ENCODE measurements at places on chromosomes 3 and 15.

DNA sequence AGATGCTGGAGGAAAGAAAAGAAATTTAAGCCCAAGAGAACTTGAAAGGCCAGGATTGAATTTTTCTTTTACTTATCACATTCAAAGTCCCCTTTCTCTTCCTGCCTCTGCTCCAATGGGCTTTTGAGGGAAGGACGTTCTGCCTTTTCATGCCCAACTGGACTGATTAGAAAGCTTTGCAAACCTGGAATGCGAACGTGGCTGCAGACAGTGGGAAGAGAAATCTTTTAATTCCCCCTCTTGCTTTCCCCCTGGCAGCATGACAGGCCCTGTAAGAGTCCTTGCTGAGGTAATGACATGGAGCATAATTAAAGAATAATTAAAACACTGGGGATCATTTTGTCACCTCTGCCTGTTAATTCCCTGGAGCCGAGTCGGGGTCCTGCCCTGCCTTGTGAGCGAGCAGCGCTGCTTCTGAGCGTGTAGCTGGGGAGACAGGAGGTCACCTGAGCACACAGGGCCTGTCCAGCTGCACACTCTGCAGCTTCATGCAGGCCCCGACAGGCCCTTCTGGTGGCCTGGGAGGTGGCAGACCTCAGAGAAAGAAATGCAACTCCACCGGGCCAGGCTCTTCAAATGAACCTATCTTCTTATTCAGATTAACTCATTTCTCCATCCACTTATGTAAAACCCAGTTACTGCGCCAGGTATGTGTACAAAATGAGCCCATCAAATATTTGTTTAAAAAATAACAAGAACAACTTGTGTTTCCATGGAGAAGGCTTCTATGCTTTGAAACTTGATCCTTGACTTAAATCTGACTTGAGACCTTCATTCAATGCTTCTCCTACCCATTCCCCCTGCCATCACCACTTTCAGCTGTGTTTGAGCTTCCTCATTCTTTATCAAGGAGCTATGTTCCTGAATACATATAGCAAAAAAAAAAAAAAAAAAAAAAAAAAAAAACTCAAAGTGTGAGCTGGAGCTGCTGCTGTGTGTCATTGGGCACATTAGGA lies 628.2 kb upstream of the CFAP20DC start:
- DNase-seq: no peak

- no peak for DNase-seq
Observed at GRCh38 chr15:45586125-45586524, 1.1 kb upstream of the BLOC1S6 start.

DNA sequence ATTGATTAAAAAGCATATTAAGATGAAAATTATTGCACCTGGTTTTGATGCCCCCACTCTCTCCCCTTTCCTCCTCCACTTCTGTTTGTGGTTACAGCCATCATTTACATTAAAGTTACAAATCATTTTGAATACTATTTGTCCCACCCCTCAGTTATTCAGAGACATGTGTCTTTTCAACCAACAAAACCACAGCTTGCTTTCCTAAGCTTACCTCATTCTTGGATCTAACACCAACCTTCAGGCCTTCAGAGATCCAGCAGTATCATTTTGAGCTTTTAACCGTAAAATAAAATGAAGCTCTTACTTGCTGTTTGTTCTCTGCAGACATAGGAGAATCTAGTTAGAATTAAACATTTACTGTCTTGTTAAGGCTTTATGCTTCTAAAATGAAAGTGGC lies 4.7 kb downstream of the PXYLP1 start:
- DNase-seq: no peak

DNA sequence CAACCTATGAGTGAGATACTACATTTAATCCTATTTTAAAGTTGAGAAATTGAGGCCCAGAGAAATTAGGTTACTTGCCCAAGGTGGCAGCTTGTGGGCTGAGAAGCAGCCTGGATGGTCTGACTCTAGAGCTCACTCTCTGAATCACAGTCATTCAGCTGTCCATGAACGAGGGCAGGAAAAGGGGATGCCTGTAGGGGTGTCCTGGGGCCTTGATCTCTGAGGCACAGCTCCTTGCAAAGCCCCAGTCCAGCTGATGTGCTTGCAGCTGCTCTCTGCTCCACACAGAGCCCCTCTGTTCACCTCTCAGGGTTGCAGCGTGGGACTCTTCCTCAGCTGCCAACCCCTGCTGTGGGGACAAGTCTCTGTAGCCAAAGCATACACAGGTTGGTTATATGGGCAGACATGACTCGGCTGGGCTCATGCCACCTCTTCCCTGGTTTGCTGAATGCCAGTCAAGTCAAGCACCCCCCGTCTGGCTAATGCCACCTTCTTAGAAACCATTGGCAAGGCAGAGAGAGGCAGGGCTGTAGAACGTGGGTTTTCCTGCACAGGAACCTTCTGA lies 56.8 kb downstream of the GASK1A start:
- no peak for DNase-seq

DNA sequence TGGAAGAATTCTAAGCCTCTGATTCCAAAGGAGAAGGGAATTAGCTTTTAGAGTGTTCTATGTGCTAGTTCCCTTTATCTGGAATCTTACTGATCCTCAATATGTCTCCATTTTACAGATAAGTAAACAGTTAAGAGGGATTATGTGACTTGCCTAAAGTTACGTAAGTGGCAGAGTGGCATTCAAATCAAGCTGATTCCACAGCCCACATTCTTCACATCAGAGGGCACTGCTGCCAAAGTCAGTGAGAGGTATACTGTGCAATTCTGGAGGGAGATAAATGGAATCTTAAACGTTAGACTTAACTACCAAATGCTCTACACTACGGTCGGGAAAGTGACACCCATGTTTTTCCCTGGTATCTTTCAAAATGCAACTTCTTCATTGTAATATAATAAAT lies 11.0 kb upstream of the MELTF start:
- DNase-seq: no peak

DNA sequence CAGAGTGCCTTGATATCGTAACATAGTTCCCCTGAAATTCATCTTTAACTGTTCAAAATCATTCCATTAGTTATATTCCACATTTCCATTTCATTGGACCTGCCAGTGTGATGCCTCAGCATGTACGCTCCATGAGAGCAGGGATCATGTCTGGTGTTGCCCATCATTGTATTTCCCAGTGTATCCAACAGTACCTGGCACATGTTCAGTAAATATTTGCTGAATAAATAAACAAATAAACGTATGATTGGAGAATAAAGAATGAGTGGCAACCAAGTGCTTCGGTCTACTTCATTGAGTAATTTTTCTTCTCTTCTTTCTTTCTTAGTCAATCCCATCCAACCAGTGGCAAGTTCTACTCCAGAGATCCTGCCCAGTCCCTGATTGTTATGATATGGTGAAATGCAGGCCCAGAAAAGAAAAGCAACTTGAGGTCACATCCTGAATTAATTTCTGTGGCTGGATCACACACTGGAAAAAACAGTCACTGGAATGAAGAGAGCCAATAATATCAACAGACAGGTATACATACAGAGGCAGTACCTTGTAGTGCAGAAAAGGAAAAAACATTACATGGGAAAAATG lies 101.2 kb downstream of the PLCH1 start:
- no peak for DNase-seq

DNA sequence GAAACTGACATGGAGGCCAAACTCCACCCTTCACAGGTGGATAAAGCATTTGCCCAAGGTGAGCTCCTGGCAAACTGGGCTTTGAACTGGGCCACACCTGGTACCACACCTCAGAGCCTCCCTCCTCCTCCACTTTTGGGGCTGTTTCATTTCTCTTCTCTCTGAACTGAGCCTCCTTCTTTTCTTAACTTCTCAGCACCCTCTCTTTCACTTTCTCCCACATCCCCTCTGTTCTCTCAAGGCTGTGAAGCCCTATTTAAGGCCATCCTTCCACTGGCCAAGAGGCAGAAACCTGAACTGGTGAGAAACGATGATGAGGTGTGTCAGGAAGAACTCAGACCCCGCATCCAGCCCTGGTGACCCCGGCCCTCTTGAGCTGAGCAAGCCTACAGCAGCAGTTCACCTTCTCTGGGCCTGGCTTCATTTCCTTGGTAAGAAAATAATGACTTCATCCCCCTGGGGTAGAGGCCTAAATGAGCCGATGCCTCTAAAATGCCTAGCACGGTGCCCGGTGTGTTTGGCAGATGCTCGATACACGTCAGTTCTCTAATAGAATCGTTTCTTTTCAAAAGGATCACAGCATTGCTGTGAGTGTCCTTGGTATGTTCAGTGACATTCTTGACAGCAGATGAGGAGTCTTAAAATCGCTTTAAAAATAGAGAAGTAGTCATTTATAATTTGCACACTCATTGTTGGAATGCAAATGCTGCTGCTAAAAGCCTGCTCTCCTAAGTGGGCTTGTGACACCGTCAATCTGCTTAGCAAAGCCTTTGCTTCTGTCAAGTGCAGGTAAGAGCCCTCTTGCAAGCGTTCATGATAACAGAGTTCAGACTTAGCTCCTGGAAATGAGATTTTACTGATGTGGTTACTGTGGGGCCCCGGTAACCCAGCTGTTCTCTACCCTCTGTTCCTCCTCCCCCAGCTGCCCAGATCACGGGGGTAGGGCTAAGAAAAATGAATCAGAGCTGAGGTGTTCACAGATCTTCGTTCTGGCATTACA lies 97.7 kb upstream of the ATP2B2 start:
- peak; percentile 80 for DNase-seq
